ENCODE measurements at places on chromosomes 5 and 9.

DNA sequence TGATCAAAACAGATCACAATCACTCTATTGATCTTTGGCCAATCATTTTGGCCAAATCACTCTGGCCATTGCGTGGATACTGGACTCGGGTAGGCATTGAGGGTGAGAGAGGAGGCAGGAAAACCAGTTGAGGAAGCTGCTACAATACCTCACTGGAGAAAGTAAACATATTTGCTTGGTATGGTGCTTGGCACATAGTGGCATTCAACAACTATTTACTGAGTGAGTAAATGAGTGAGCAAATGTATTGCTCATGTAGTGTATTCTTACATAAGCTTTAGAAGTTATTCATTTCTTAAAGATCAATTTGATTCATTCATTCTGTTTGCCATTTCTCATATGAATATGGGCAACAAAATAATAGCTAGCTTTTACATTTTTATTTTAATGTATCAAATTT lies 4.0 kb upstream of the DEPDC1B start:
- DNase-seq, result no peak

DNA sequence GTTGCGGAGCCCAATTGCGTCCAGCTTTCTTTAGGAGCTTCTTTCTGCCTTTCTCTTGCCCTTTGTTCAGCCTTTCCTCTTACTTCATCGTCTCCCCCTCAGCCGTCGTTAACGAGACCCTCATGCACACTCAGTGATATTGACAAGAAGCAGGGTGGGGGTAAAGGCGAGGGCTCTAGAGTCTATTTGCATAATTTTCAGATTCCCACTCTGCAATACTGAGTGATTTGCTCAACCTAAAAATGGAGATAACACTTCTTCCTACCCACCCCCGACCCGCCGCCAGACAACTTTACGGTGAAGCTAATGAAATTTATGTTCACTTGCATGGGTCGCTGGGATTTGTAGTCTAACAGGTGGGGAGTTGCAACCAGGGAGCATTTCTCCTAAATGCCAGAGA lies 1.3 kb upstream of the TBC1D2 start:
- DNase-seq, result no peak

DNA sequence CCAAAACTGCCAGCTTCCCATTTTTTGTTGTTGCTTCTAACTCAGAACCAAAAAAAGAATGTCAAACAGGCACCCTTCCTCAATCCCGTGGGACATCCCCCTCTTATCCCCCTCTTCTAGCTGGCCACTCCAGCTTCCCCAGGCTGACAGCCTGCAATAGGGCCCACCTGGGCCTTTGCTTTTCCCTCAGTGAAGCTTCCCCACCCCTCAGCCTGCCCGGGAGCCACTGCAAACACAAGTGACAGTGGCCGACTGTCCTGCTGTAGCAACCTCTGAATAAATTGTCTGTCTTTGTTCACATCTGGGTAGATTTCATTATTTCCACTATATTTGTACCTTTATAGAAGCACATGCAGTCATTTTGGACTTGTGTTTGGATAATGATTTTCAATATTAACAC lies 245.3 kb downstream of the GADD45G start:
- no peak for DNase-seq

DNA sequence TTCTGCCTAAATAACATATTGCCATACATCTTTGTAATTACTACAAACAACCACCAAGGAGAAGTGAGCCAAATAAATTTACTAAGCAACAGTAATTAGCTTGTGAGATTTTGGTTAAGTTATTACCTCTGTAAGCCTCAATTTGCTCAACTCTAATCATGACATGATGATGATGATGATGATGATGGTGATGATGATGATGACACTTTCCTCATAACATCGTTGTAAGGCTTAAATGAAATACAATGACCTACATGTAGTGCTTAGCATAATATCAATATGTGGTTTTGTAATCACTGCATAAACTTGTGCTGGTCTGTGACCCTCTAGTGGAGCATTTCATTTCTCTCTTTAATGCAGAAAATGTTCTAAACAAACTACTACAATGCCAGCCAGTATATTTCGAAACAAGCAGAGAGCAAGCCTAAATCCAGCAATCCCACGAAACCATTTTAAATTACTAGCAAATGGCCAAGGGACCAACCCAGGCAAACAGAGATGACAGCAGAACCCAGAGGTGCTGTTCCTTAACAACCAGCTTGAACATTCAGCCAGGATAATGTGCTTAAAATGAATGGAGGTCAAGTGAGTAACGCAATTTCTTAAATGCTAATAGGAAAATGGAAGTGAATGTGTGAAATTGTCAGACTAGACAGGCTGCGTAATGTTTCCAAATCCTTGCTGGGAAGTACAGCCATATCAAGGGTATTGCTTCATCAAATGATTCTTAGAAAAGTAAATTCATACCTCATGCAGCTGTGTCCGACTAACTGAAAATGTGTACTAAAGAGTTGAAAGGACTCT lies 281.9 kb upstream of the PUM3 start:
- no peak for DNase-seq

DNA sequence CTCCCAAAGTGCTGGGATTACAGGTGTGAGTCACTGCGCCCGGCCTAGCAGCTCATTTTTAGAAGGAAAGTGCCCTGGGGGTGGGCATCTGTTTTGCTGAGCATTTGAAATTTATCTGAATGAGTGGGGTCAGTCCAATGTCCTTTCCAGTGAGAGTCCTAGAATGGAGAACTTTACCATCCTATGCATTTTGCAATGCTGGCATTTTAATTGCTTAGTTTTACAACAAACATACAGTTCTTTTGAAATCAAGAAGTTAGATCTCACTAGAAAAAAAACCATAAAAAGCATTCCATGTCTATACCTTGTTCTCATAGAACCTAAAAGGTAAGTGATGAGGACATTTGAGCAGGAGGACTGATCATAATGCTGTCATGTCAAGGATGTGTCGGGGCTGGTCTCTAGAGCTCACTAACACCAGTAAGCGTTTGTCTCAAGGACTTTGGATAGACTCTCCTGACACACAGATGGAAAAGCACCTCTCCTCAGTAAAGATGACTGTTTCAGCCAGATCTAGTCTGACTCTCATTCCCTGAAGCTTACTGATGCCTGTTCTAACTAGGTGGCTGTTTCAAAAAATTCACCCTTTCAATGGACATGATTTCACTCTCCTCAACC lies 83.9 kb downstream of the DCP2 start:
- no peak for DNase-seq

DNA sequence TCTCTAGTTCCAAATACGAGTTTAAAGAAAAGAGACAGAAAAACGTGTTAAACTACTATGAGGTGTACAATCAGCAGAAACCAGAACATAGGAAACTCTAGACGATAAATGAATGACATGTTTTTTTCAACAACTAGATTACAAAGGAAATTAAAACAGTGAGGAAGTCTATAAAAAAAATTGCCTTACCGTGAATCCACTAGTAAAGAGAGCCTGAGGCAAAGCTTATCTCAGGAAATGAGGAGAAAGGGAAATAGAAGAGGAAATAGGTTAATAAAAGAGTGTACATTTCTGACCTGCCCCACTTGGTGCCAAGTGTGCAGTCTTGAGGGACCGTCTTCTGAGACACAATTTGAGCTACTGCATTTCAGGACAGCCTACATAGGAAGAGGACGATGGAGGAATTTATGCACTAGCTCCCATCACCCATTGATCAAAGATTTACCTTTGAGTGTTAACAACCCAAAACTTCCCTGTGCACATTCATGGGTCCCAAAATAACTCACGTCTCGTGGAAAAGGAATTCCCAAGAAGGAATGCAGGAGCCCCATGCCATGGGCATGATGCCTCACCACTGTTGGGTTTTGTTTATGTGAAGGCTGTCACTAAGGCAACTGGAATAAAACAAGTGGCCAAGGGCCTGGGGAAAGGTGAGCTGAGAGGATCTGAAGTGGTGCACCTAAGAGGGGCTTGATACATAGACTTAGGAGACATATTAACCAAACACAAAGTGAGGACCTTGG lies 53.6 kb upstream of the SLC1A3 start:
- no peak for DNase-seq

GRCh38 chr9:12696931-12697622 lies 3.9 kb downstream of the TYRP1 start:
- DNase-seq, result no peak
